ENCODE measurements at places on chromosomes 2 and 18. TPM values are rescaled to one million over a fixed set of nuclear protein-coding genes. Genes with fewer than 3 reads are reported as not detected.

DNA sequence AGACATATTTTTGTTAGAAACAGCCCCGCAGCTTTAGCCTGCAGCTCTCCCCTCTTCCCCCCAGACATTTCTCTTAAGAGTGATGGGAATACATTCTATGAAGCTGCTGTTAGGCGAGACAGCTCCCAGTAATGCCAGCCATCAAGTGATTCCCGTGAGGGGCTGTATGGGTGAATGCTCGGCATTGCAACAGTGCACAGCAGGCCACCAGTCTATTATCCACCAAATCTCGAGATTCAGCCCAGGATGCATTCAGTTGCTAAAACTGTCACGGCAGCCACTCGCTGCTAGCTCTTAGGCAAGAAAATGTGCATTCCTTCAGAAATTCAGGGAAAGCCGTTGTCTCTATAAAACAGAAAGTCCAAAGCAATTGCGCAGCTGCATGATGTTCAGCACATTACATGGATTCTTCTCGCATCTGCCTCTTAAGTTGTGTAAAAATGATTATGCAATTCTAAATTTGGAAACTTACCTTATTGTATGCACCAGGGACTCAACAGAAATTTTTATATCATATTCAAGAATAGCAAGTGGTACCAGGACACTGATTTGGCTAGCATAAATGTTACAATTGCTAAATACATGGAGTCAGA is 211.3 kb upstream of the ARL4C start:
- no peak overlapping the region for H3K4me3 ChIP-seq
- H3K27me3 ChIP-seq = no peaks in the 10 kb centered on the region
- H3K4me1 ChIP-seq = no peaks in the 10 kb centered on the region
- H3K27ac ChIP-seq = no peak overlapping the region

- no peak overlapping the region for H3K27ac ChIP-seq
- no peaks in the 10 kb centered on the region for H3K36me3 ChIP-seq
- no peak overlapping the region for H3K4me3 ChIP-seq
Measured at GRCh38 chr18:22230471-22230945, 61.1 kb downstream of the GATA6 start.

- no peak for DNase-seq
- H3K4me3 ChIP-seq = no peak overlapping the region
- no peak overlapping the region for H3K27ac ChIP-seq
- no peaks in the 10 kb centered on the region for H3K36me3 ChIP-seq
Measured at GRCh38 chr2:222456479-222457077, 32.2 kb downstream of the SGPP2 start.

GRCh38 chr2:151851761-151852160 is 23.5 kb upstream of the ARL5A start:
- no peaks in the 10 kb centered on the region for H3K36me3 ChIP-seq
- DNase-seq = no peak
- H3K27me3 ChIP-seq = no peaks in the 10 kb centered on the region
- H3K4me3 ChIP-seq = no peak overlapping the region
- H3K4me1 ChIP-seq = no peaks in the 10 kb centered on the region
- no peak overlapping the region for H3K27ac ChIP-seq

DNA sequence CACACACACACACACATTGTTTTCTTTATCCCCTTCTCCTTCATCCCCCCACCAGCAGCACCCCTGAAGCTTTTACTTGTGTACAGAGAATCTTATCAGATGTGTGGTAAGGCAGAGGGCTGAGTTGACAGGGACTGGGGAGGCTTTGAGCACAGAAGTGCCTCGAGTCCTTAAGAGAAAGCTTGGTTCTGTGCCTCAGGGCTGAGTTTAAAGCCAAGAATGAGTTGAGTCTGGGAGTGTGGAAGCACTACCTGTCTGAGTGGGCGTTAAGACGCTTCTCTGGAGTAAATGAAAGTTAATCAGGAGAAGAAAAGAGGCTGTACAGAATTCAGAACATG is 2.7 kb downstream of the ID2 start:
- H3K4me3 ChIP-seq = peak overlapping the region; percentile 64
- DNase-seq = peak; percentile 56
- peak overlapping the region; percentile 90 for H3K27ac ChIP-seq
- H3K4me1 ChIP-seq = peaks cover 2% of the 10 kb centered on the region
- no peaks in the 10 kb centered on the region for H3K27me3 ChIP-seq

DNA sequence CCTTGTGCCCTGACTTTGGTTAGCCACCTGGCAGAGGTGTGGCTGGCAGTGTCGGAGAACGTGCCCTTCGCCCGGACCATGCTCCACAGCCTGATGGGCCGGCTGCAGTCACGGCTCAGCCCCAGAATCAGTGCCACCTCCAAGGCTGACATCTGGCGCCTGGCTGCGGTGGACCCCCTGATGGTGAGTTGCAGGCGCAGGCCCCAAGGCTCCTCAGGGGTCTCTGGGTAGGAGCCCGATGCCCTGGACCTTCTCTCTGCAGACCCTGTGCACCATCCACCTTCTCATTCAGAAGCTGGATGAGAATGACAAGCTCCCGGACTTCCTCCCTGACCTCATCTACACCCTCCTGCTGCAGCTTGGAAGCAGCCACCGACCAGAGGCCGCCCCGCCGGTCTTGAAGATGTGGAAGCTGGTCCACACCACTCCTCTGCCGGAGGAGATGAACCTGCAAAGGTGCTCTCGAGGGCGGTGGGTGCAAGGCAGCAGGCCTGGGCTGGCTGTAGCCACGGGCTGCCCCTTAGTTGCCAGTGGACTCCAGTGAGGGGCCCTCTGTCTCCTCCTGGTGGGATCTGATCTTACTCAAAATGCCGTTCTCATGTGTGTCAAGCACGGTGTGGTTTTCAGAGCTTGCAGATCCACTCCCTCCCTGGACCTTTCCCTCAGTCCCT is 32.1 kb downstream of the HJURP start:
- no peaks in the 10 kb centered on the region for H3K27me3 ChIP-seq
- no peaks in the 10 kb centered on the region for H3K36me3 ChIP-seq
- no peak for DNase-seq

DNA sequence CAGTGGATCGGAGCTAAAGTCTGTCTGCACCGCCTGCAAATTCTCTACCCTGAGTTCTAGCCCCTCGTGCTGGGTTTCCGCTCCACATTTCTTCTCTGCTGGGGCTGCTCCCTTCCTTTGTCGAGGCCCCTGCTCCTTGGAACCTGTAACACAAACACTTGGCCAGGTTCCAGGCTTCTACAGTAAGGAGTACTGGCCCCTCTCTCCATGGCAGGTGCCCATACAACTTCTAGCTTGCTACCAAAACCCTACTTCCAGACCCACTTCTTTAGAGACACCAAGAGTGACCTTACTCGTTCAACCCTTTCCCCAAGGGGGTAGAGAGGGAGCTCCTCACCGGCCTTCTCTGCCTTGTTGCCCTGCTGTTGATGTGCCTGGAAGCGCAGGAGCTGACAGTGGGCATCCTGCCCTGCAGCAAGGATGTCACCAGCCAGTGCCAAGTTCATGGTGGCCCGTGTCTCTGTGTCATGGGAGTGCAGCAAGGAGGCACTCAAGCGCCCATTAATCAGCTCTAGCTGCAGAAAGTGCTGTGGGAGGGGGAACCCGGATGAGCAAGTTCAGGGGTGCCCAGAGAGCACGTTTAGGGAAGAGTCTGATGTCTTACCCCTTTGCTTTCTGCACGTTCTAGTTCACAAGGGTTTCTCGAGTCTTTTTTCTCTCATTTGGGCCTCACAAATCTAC is 1.1 kb downstream of the PREB start:
- no peak for DNase-seq
- peaks cover 32% of the 10 kb centered on the region for H3K36me3 ChIP-seq

- peaks cover 2% of the 10 kb centered on the region for H3K36me3 ChIP-seq
- no peak for DNase-seq
- no peaks in the 10 kb centered on the region for H3K4me1 ChIP-seq
- H3K4me3 ChIP-seq = no peak overlapping the region
Measured at GRCh38 chr18:27994571-27994970, 182.4 kb downstream of the CDH2 start.

GRCh38 chr2:195489101-195489500 is 167.9 kb upstream of the SLC39A10 start:
- no peaks in the 10 kb centered on the region for H3K36me3 ChIP-seq
- no peak overlapping the region for H3K27ac ChIP-seq
- no peaks in the 10 kb centered on the region for H3K27me3 ChIP-seq
- no peak for DNase-seq
- no peaks in the 10 kb centered on the region for H3K4me1 ChIP-seq

DNA sequence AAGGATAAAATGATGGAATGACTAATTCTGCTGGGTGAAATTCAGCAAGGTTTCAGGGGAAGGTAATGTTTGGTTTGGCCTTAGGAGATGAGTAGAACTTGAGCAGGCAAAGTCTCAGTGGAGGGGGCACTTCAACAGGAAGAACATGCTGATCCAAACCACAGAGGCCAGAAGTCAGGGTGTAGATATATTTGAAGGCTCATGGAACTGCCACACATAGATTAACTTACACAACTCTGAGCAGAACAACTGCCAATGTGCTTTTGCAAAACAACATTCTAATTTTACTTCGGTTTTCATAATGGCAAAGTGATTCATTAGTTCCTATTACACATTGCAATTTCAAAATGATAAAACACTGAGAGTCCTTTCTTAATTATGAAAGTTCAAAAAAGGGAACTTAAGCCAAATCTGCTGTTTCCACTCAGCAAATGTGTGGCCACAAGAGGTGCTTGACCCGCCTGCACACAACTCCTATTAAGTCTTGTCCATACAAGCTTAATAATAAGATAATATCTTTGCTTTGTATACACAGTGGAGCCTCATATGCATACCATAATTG is 284.8 kb downstream of the MREG start:
- H3K27me3 ChIP-seq = no peaks in the 10 kb centered on the region
- DNase-seq = no peak
- no peak overlapping the region for H3K4me3 ChIP-seq
- no peaks in the 10 kb centered on the region for H3K36me3 ChIP-seq
- peaks cover 3% of the 10 kb centered on the region for H3K4me1 ChIP-seq
- H3K27ac ChIP-seq = no peak overlapping the region

GRCh38 chr2:169287666-169288065 is 74.7 kb downstream of the LRP2 start:
- H3K27ac ChIP-seq = no peak overlapping the region
- no peak overlapping the region for H3K4me3 ChIP-seq
- H3K36me3 ChIP-seq = no peaks in the 10 kb centered on the region
- no peaks in the 10 kb centered on the region for H3K27me3 ChIP-seq
- no peak for DNase-seq

DNA sequence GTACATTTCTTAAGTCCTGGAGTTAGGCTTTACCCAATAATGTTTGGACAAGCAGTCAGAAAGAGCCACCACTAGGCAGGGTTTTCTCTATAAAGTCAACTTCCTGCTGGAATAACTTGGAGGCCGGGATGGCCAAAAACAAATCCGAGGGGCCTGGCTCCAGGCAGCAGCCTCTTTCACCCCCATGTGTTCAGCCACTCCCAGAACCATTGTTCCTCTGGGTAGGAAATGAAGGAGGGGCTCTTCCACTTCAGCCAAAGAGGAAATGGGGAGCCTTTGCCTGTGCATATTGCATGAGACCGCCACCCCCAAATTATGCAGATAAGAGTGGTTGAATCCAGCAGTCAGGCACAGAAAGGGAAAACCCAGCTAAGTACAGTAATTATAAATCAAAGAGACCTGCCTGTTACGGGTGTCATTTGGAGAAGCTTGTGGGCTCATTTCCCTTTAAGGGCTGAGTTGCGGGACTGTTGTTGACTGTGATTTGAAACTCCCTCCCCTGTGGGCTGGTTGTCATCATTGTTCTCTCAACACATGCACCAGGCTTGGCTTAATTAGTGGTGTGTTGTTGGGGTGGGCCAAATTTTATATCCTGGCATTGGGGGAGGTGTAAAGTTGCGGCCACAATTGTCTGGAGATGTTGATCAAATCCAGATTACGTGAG is 212.8 kb upstream of the SOX11 start:
- no peak overlapping the region for H3K4me3 ChIP-seq
- no peaks in the 10 kb centered on the region for H3K4me1 ChIP-seq
- no peaks in the 10 kb centered on the region for H3K27me3 ChIP-seq
- H3K27ac ChIP-seq = no peak overlapping the region

GRCh38 chr2:96505231-96505889 is at the start of gene NEURL3:
TSS of gene NEURL3 (minus strand) at chr2:96505357. CDS start at chr2:96505286, 71 bp downstream.
- H3K27ac ChIP-seq = peak within 1 kb of the TSS; percentile 78
- no peak within 1 kb of the TSS for H3K4me3 ChIP-seq
- peaks cover 4% of the 10 kb centered on the region for H3K4me1 ChIP-seq
- no peaks in the 10 kb centered on the region for H3K36me3 ChIP-seq

GRCh38 chr2:173232956-173233744 is 121.5 kb upstream of the CDCA7 start:
- H3K4me3 ChIP-seq = no peak overlapping the region
- H3K27me3 ChIP-seq = no peaks in the 10 kb centered on the region
- no peak overlapping the region for H3K27ac ChIP-seq
- no peak for DNase-seq
- peaks cover 8% of the 10 kb centered on the region for H3K36me3 ChIP-seq

GRCh38 chr2:6812857-6813530 is 52.7 kb downstream of the CMPK2 start:
- H3K4me3 ChIP-seq = no peak overlapping the region
- no peaks in the 10 kb centered on the region for H3K4me1 ChIP-seq
- H3K27ac ChIP-seq = no peak overlapping the region

DNA sequence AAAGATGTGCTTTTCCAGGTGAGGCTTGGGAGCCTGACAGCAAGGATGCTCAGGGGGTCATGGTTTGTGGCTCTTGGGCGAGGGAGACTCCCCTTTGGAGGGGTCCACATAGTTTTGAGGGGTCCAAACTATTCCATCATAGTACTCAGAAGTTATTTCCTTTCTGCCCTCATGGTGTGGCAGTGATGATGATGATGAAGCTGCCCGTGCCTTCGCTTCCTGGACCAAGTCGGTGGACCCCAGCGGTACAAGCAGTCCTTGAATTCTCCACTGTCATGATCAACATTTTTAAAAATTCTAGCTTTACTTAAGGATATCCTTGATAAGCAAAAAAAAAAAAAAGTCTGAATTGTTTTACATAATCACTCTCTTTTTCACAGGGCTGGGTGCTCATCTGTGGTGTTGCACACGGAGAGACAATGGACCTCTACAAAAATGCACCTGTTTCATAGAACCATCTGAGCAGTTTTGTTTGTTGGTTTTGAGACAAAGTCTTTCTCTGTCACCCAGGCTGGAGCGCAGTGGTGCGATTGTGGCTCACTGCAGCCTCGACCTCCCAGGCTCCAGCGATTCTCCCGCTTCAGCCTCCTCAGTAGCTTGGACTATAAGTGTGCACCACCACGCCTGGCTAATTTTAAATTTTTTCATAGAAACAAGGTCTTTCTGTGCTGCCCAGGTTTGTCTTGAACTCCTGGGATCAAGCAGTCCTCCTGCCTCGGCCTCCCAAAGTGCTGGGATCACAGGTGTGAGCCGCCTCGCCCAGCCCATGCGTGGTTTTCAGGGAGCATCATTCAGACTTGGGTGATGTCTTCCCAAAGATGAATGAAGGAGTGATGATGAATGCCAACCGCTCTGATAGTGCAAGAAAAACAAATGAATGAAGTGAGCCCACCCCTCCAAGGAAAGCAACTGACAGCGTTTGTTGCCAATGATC is 271.4 kb upstream of the HDAC4 start:
- H3K36me3 ChIP-seq = no peaks in the 10 kb centered on the region
- no peak for DNase-seq
- H3K27ac ChIP-seq = no peak overlapping the region
- H3K4me1 ChIP-seq = no peaks in the 10 kb centered on the region

GRCh38 chr18:41905786-41906527 is 49.1 kb upstream of the PIK3C3 start:
- no peak overlapping the region for H3K4me3 ChIP-seq
- no peak for DNase-seq
- peaks cover 3% of the 10 kb centered on the region for H3K4me1 ChIP-seq
- H3K27me3 ChIP-seq = no peaks in the 10 kb centered on the region
- H3K36me3 ChIP-seq = no peaks in the 10 kb centered on the region

The PSTPIP2 gene
- 12.8 TPM for total RNA-seq

The STARD6 gene
- not detected for total RNA-seq

The DGKD gene
- 9.7 TPM for total RNA-seq

The SF3B1 gene
- 180 TPM for total RNA-seq

The GAREM2 gene
- total RNA-seq = 0.08 TPM

The CNDP1 gene
- 8.2 TPM for total RNA-seq

The GPR148 gene
- total RNA-seq = not detected

The ARHGAP28 gene
- 1.0 TPM for total RNA-seq
